ENCODE measurements at places on chromosomes 1 and 21.

DNA sequence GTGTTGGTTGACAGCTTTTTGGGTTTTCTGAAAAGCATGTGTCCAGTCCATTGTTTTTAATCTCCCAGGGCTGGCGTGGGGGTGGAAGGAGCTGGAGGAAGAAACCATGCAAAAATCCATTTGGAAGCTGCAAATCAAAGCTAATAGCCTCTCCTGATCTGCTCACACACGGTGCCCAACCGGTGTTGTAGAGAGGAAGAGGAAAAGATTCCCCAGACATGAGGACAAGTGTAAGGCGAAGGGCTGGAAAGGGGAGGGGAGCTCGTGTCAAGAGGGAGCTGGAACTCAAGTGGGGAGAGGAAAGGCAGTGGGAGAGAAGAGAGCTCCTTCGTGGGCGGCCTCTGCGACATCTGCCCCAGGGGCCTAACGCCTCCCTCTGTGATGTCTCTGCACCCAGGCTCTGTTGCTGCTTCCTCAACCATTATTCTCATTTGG, 112.3 kb upstream of the IRF2BP2 start:
- no peak for DNase-seq

GRCh38 chr1:80427881-80428280, 1372.9 kb upstream of the ADGRL2 start:
- no peak for DNase-seq

DNA sequence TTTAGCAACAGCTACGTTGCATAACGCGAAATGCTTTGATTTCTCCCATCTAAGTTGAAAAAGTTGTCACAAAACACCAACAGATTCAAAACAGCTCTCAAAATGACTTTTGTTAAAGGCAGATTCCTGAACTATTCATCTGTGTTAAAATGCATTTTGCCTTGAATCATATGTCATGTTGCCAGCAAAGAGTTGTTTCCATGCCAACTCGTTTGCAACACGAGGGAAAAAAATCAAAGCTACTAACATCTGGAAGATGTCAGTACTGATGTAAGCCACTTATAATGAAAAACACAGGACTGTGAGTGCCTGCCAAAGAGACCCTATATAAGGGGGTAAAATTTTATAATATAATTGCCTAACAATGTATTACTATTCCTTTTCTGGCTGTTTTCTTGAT, 182.7 kb upstream of the PTBP2 start:
- DNase-seq, result no peak

DNA sequence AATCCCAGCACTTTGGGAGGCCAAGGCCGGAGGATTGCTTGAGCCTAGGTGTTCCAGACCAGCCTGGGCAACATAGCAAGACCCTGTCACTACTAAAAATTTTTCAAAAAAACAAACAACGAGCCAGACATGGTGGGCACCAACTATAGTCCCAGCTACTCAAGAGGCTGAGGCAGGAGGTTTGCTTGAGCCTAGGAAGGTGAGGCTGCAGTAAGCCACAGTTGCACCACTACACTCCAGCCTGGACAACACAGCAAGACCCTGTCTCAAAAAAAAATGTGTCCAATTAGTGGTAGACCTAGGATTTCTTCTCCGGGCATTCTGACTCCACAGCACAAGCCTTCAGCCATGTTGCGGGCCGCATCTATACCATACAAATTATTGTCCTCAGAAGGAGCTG, 6.7 kb upstream of the IGSF8 start:
- no peak for DNase-seq
